D721Med (cell line): ENCODE measurements at places on chromosomes 5 and 9.

DNA sequence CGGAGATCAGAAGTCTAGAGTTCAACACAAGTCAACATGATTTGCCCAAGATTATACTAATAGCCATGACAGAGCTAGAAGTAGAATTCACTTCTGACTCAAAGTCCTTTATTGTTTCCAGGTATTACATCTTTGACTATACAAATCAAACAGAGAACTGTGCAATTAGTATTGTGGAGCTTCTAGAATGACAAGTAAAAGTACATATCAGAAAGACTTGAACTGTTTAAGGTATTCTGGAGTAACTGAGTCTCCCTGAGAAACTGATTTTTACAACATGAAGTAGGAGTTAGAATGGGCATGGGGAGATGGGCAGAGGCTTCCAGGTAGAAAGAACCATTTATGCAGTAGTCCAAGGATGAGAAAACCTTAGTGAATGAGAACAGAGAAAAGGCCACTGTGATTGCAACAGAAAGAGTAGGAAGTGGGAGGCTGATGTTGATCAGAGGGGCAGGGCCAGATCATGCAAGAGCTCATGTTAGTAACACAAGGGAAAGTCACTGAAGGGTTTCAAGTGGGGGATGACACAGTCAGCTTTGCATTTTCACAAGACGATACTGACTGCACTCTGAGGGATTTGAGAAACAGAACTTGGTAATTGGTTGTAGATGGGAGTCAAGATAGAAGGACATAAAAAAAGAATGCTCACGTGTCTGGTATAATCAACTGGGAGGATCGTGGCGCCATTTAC lies 280.7 kb downstream of the RFX3 start:
- DNase-seq: no peak

DNA sequence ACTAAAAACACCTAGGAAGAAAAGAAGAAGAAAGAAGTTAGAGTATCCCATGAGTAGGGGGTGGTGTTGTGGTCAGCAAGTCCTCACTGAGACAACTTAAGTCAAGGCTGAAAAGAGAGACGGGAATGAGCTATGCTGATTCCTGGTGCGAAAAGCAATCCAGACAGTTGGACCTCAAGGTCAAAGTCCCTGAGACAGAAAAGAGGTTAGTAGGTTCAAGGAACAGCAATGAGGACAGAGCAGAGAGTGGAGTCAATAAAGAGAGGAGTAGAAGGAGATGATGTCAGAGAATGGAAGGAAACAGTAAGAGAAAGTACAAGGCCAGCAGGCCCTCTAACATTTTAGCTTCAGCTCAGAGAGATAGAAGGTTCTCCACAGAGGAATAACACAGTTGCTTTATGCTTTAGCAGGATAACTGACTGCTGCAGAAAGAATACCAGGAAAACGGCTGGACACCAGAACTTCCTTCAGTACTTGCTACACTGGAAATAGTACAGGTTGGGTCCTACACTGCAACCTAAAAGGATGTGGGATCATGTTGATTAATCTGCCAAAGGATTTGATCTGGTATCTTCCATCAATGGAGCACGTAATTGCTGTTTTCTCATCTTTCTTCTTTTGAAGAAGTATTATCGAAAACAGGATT lies 43.6 kb downstream of the GNAQ start:
- no peak for DNase-seq

GRCh38 chr5:21058289-21058688 lies 1070.3 kb upstream of the CDH18 start:
- DNase-seq: no peak

DNA sequence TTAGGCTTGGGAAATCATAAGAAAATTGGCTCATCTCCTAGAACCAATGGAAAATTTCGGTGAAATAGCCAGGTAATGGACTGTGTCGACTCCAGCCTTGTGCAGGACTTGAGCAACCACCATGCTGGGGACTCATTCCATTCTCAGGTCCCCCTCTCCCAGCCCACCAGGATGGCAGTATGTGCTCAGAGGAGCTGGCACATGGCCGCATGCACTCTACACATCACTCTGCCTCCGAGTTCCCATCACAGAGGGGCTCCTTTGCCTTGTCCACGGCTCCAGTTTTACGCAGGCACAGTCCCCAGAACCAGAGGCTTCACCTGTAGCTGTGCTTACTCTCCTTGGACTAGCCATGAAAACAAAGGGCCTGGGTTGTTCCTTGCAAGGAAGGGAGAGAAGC lies 149.3 kb downstream of the PAX5 start:
- DNase-seq: no peak

GRCh38 chr9:37174247-37174646 lies 53.9 kb downstream of the ZCCHC7 start:
- no peak for DNase-seq

DNA sequence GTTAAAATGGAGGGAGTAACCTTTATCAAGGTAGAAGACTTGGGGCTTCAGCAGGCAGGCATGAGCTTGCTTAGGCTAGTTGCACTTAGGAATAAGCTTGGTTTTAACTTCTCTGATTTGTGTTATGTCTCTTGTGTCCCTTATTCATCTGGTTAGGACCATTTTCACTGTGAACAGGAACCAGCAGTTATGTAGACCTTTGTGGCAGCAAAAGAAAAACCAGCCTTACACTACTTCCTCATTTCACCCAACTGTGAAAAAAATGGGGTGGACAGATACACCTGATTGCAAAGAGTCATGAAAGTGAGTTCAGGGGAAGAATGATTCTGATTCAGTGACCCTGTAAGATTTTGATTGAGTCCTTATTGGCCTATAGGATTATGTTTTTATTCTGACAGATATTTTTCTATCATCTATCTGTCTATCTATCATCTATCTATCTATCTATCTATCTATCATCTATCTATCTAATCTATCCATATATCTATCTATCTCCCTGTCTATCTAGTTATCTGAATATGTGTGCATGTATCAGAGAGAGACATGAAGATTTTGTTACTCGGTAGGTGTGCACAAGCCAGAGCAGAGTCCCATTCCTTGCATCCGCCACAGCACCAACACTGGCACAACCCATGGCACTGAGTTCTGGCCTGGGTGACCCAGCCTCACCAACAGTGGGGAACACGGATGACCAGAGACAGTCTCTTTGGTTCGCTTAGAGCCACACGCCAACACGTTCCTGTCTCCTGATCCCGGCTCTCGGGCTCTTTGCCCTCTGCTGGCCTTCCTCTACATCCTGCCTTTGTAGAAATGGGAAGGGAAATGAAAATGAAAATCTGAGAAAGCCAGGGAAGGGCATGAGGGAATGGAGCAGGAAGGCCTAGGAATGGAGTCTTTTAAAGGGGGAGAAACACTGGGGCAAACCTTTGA lies 1.3 kb upstream of the ZNF366 start:
- DNase-seq: no peak

DNA sequence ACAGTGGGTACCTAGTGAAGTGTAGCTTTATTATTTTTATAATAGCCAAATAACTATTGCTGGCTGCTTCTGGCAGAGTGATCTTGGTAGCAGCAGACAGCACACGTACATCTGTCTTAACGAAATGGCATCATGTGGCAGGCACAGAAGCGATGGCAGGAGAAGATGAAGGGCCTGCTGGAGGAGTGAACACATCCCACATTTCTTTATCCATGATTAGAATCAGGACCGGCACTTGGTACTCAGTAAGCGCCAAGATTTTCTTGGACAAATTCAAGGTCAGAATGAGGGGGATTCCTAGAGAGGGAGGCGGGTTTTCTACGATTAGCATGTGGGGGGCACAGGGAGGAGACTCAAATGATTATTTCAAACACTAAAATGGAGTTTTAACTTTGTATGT lies 23.0 kb upstream of the ZNF366 start:
- no peak for DNase-seq

- DNase-seq: no peak
Measured at GRCh38 chr9:123537809-123538208, 181.8 kb downstream of the CRB2 start.

DNA sequence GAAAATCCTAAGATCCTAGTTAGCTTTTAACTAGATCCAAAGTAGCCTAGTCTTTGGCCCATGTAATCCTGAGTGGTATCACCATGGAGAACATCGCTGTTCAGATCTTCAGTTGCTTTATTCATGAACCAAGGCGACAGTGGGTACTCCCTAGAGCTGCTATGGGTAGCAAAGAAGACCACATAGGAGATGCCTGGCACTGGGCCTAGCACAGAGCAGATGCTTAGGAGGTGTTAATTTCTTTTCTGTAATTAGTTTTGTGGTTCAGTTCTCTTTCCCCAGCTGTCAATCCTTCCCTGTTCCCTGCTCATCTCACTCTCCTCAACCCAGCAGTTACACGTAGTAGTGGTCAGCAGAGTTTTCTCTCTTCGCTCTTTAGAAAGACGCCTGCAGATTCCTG lies 9.3 kb downstream of the CAST start:
- no peak for DNase-seq

- no peak for DNase-seq
Measured at GRCh38 chr9:26462213-26462612, 430.4 kb downstream of the CAAP1 start.

DNA sequence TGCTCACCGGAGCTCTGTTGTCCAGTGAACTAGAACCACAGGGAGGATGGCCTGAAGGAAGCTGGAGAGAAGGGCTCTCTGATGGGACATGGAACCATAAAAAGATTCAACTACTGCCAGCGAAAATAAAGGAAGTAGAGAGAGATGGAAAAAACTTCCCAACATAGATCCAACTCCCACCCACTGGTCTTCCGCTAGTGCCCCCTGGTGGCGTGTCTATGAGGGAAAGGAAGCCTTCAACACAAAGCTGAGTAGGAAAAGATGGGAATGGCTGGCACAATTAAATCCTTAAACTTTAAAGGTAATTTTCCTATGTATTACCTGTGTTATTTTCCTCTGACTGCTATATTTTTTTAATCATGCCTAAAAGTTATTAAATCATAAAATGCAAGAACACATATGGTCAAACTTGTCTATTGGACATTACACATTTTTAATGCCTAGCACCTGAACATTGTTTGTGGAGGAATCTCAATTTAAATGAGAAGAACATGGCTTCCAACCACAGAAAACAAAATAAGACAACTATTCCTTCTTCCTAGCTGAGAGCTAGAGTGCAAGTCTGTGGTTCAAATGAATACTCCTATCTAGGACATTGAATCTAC lies 51.5 kb downstream of the CEP120 start:
- DNase-seq: no peak

- no peak for DNase-seq
Measured at GRCh38 chr5:165624166-165624946, 2118.9 kb downstream of the MAT2B start.

- DNase-seq: no peak
Measured at GRCh38 chr9:87605676-87606075, 108.0 kb downstream of the DAPK1 start.

DNA sequence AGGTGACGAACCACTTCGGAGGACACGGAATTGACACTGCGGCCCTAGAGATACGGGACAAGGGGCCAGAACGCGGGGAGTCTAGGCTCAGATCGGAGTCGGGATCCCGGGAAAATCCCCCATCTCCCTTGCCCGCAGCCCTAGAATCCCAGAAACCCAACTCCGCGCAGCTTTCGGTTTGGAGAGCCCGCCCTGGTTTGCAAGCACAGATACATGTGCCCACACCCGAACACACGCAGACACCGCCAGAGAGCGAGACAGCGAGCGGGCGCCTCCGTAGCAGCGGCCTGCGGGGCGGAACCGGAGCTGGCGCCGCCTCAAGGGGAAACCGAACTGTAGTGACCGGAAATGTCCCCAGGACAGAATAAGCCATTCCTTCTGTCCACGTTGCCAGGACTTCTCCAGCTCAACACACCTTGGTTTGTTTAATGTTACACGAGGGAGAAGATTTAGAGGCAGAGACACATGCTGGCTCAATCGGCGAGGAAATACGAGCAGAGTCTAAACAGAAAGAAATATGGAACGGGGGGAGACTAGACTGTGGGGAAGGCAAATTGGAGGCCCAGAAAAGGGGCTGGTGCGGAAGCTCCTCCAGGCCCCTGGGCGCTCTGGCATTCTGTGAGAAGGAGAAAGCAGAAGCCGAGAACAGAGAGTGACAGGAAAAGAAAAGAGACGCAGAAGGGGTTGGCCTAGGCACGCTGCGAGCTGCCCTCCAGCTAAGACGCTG lies 2.9 kb upstream of the PAX5 start:
- DNase-seq: no peak

DNA sequence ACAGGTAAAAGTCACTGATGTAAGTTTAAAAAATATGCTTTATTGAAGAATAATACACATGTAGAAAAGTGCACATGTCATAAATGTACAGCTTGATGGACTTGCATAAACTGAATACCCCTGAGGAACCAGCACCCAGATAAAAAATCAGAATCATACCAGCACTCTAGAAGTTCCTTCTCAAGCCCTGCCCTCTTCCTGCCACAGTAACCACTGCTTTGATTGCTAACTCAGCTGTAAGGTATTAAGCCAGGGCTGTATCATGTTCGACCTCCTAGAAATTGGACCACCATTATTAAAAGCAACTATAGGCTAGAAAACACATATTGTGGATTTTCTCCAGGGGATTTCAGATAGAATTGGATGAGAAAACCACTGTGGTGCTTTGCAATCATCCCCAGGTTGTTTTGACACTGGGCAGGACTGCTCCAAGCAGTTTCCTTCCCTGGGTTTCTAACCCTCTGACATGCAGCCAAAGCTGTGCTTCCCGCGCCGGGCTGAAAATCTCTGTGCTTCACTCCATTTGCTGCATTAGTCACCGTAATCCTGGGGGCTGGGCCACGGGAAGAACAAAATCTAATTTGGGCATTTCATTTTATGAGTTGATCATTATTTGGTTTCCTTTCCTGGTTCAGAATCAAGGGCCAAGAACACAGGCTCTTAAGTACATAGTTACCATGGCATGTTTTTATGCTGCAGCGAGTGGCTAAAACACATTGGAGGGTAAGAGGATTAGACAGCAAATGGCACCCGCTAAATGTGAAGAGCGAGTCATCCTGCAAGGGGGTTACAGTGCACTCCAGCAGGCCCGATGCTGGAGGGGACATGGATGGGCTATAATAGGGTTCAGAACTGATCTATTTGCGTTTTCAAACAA lies 139.4 kb upstream of the IL12B start:
- no peak for DNase-seq

DNA sequence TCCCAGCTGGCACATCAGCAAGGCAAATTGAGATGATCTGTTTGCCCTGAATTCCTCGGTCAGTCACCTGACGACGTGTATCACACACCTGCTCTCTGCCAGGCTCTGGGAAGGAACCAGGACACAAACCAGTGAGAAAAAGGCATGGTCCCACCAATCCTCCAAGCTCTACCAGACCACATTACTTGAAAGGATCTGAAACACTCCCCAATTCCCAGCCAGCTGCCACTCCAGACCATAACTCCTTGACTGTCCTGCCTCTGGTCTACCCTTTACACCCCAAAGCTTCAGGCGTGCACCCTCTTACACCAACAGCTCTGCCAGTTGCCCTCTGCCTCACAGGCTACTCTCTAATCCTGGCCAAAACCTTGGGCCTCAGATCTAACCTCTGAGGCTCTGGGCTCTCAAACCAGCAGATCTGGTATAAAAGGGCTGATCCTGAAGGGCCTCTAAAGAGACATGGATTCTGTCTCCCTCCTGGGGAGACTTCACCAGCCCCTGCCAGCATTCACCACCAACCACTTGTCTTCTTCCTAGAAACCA lies 6.8 kb downstream of the MGAT1 start:
- no peak for DNase-seq

- DNase-seq: no peak
Measured at GRCh38 chr9:134835448-134835847, 45.2 kb upstream of the FCN2 start.
